ENCODE measurements at places on chromosomes 3 and 15.

- DNase-seq, result no peak
These were observed 6.4 kb upstream of the ERICH6 start for GRCh38 chr3:150710097-150710496.

DNA sequence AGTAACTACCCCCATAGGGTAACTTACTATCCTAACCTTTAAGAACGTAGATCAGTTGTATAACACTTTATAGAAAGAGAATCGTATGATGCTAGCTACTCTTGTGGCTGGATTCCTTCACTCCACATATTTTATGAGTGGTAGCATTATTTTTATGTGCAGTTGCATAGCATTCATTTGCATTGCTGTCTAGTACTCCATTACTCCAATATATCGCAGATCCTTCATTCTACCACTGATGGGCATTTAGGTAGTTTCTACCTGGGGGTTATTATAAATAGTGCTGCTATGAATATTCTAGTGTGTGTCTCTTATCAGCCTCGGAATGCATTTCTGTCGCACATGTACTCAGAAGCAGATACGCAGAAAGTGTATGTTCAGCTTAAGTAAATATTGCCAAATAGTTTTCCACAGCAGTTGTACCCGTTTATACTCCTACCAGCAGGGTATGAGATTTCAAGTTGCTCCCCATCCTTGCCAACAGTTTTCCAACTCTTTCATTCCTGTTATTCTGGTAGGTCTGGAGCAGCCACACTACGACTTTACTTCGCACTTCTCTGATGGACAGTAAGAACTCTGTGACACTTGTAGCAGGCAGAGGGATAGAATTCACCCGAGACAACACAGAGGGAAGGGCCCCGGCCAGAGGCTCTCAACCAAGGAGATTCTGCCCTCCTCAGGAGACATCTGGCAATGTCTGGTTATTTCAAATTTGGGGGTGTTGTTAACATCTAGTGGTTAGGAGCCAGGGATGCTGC, 9.8 kb upstream of the VGLL4 start:
- DNase-seq, result no peak

- no peak for DNase-seq
These were observed 18.8 kb upstream of the GASK1A start for GRCh38 chr3:42960282-42960681.

DNA sequence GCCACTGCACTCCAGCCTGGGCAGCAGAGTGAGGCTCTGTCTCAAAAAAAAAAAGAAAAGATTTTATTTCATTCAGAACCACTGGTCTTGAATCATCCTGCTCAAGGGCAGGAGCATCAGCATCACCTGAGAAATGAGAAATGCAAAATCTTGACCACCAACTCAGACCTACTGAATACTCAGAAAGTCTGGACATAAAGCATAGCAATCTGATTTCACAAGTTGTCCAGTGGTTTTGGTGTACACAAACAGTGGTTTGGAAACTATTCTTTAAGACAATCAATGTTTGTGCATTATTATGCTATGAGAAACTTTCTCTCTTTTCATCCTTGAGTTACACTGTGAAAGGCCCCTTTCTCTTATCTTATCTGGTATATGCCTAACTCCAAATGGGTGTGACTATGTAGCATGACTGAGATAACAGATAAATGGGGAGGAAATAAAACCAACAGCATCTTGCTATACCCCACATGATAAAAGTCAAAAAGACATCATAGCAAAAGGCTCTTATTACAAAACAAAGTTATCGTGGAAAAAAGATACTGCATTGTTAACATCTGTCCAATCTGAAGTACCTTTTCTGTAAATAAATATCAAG, 174.2 kb upstream of the STT3B start:
- no peak for DNase-seq

- no peak for DNase-seq
These were observed 96.9 kb downstream of the LINGO1 start for GRCh38 chr15:77535845-77536244.

- DNase-seq, result no peak
These were observed 167.1 kb downstream of the OXSM start for GRCh38 chr3:25957026-25957425.

DNA sequence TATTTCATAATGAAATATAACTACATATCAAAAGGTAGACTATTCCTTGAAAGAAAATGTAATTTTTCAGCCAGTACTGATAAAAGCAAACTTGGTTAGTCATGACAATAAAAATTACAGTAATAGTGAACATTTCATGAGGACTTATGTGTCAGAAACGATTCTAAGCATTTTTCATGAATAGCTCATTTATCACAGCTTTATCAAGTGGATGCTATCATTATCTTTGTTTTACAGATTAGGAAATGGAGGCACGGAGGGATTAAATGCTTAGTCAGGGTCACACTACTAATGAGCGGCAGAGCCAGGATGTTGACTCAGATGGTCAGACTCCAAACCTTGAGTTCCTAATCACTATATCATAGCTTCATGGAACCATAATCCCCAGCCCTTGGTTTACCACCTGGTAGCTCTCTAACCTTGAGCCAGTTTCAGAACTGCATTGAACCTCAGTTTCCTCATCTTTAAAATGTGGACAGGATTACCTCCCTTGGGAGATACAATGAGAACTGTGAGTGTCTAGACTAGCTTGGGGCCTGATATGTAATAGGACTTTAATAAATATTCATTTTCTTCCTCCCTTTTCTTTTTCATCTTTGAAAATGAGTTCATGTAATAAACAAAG, 85.4 kb downstream of the TNIK start:
- DNase-seq, result no peak

GRCh38 chr3:30198162-30198561, 408.2 kb upstream of the TGFBR2 start:
- DNase-seq, result no peak

DNA sequence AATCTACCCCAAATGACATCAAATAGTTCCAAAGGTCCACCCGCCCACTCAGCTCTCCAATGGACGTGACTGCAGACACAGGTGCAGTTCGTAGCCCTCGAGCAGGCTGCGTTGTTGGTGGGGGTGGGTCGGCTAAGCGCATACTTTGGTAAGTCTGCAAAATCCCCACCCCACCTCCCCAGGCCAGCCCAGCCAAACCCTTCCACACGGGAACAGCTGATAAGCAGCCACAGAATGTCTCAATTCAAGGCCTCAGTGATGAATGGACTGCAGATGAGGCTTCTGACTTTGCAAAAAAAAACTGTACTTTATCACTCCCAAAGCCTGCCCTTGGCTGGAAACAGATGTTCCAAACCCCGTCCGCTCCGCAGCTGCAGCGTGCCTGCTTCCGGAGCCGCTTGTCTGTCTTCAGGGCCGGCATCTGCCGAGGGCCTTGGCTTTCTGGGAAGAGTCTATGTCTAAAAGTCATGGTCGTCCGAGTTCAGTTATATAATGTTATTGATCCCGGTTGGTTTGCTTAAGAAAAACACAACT, 38.2 kb downstream of the PCSK6 start:
- DNase-seq, result no peak

GRCh38 chr3:15367059-15367458, 34.7 kb upstream of the SH3BP5 start:
- DNase-seq, result no peak

DNA sequence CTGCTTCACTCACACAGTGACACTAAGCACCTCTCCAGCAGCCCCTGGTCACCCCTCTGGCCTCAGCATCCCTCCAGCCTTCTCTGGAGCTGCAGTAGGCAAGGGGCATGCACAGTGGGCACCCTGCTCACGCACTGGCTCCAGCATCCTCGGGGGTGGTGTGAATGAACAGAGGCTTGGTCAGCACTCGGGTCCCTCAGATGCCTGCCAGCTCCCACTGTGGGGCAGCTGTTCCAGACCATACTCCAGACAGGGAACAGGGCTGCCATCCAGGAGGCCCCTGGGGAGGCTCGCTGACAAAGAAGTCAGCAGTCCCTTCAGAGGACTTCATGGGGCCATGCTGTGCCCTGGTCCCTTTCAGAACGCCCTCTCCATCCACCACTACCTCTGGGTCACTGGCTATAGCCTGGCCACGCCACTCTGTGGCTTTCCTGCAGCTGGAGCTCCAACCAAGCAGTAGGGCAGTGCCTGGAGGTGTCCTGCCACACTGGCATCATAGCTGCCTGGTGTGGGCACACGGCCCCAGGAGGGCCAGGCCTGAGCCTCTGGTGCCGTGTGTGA, 26.3 kb downstream of the ALS2CL start:
- DNase-seq, result no peak

- no peak for DNase-seq
These were observed 603.6 kb upstream of the TGFBR2 start for GRCh38 chr3:30002797-30003196.

DNA sequence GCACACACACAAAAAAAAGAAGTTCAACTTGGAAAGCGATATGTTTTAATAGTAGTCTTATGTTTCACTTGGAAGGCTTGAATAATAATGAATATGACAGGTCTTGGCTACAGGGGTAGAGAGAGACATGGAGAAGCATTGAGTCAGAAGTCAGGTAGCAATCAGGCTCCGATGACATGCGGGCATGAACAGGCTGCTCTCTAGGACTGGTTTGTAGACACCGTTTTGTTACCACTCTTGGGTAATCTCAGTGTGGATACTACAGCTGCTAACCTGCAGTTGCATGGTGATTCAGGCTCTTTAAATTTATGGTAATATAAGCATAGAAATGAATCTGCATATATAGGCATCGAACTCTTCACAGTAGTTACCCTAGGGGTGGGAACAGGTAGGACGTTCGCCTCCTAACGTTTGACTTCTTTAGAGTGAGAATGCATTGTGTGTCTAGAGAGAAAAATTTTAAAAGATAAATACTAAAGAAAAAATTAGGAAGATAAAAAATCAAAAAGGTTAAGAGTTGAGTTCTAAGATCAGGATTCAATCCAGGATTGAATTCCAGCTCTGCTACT, 241.6 kb upstream of the KBTBD8 start:
- DNase-seq, result no peak

DNA sequence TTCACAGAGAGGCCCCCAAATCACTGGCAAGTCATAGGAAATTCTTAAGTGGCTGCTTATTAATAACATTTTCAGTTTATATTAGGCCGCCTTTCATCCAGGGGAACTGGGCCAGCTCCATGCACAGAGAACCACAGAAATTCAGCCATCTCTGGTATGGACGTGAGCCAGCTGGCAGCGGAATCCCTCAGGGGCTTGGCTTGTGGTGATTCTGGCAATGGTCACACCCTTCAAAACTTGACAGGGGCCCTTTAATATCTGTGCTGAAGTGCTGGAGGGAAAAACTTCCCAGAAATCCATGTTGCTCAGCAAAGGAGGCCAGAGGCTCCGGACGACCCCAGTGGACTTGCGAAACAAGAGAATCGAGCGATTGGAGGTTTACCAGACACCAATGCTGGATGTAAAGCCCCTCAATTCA, 11.3 kb downstream of the PRICKLE2 start:
- DNase-seq, result no peak

- DNase-seq, result no peak
These were observed 97.4 kb downstream of the WNT7A start for GRCh38 chr3:13782501-13782900.

- DNase-seq, result peak; percentile 13
These were observed 757 bp upstream of the DIPK2A start for GRCh38 chr3:143970773-143971358.

- DNase-seq, result no peak
These were observed 10.0 kb downstream of the PRKCI start for GRCh38 chr3:170232266-170232665.

GRCh38 chr3:149648525-149648924, 9.3 kb downstream of the WWTR1 start:
- DNase-seq, result no peak

- no peak for DNase-seq
These were observed 334.8 kb downstream of the RORA start for GRCh38 chr15:60894347-60894746.

- no peak for DNase-seq
These were observed 98.6 kb upstream of the IGF1R start for GRCh38 chr15:98549741-98550140.

- DNase-seq, result no peak
These were observed 37.5 kb downstream of the CTDSPL start for GRCh38 chr3:37899101-37899707.

DNA sequence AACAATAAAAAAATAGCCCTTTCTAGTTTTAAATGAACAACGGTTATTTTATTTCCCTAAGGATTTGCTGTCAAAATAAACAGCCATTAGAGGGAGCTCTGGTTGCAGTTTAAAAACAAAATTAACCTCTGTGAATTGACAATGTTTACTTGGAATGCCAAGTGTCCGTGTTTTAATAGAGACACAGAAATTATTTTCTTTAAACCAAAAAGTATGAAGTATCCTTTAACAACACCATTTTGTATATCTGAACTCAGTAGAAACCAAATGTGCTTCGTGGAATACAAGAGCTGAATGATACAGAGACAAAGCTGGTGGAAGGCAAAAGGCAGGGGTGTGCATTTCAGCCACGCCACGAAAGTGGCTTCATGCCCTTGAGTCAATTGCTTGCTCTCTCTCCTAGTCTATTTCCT, 74.4 kb downstream of the MOBP start:
- DNase-seq, result no peak

GRCh38 chr3:122982216-122983185, 45.1 kb downstream of the SEMA5B start:
- DNase-seq, result no peak

DNA sequence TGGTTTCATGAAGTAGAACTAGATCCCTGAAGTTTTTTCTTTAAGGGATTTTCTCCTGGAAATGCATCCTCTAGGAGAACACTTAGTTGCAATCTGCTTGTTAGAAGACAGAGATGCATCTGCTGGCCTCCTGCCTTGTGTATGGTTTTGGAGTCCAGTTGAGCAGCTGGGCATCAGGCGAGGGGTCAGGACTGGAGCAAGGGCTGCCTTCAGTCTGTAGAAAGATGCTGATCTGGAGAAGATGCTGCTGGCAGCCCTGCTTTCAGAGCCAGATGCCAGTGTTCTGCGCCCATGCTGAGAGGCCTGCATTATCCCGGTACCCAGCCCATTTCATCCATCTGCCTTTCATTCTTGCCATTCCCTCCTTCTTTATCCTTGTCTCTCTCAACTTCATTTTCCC, 77.4 kb downstream of the CHCHD6 start:
- no peak for DNase-seq

DNA sequence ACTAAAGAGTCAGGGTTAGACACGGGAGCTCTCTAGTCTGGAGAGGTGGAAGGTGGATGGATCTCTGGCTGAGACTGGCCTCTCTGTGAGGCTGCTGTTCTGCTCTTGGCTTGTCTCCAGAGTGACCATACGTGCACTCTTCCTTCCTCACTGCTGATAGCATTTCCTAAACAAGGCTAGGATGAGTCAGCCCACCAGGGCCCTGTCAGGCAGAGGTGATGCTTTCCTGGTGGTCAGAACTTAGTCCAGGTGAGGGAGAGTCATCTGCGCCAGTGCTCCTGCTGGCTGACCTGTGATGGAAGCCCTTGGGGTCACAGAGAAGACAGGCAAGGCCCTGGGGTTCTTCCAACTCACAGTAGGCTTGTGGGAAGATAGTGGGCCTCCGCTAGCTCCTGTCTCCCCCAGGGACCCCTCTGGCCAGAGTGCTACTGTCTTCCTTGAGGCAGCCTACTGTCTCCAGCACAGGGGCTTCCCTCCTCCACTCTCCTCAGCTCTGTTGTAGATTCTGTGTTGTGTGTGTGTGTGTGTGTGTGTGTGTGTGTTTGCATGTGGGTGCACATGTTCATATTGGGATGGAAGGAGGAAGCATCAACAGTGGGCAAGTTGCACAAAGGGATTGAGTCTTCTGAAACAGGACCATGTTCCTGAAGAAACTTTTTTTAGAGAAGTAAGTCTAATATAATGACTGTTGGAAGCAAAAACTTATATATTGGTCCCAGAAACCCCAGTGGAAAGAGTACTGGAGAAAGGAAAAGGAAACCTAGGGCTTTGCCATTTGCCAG, 16.5 kb downstream of the ALPK3 start:
- no peak for DNase-seq

All from activated naive CD4-positive, alpha-beta T cell (primary cell).